ENCODE measurements at places on chromosomes 4 and X. TPM values are rescaled to one million over a fixed set of nuclear protein-coding genes. Genes with fewer than 3 reads are reported as not detected.

The CXCL10 gene
- 0.20 TPM for total RNA-seq

The PRR32 gene
- not detected for total RNA-seq

The SLBP gene
- 110 TPM for total RNA-seq

The STOX2 gene
- not detected for total RNA-seq

The SPATA18 gene
- total RNA-seq: 0.21 TPM

The EVC2 gene
- 0.66 TPM for total RNA-seq

The NDNF gene
- not detected for total RNA-seq

The FGD1 gene
- 0.31 TPM for total RNA-seq

The ZBED1 gene
- total RNA-seq: 33.4 TPM

The HSFX1 gene
- total RNA-seq: 0.72 TPM

The GLRB gene
- not detected for total RNA-seq

The RHOXF2B gene
- total RNA-seq: not detected

The TRIM2 gene
- 4.4 TPM for total RNA-seq

The STPG2 gene
- total RNA-seq: 0.19 TPM

The BRS3 gene
- total RNA-seq: not detected

The SSX3 gene
- not detected for total RNA-seq

The MPP1 gene
- total RNA-seq: 30.2 TPM

The MTNR1A gene
- not detected for total RNA-seq

The BEX1 gene
- 0.46 TPM for total RNA-seq

The CYP4V2 gene
- 6.1 TPM for total RNA-seq

The CHRDL1 gene
- not detected for total RNA-seq

The HELQ gene
- total RNA-seq: 12.3 TPM

The UGT2B10 gene
- total RNA-seq: not detected

The CLDN2 gene
- total RNA-seq: not detected

The GPRASP1 gene
- 3.3 TPM for total RNA-seq
